ENCODE measurements at places on chromosomes 11 and 22. TPM values are rescaled to one million over a fixed set of nuclear protein-coding genes. Genes with fewer than 3 reads are reported as not detected.
A peak's percentile ranks its signal among the peaks of the same experiment; 100 is the strongest.

- no peak for DNase-seq
Measured at GRCh38 chr11:94854770-94855633, 86.8 kb downstream of the AMOTL1 start.

The CNTF gene
- total RNA-seq: 0.41 TPM

GRCh38 chr11:132200353-132200936 is 830.0 kb downstream of the NTM start:
- DNase-seq: no peak

DNA sequence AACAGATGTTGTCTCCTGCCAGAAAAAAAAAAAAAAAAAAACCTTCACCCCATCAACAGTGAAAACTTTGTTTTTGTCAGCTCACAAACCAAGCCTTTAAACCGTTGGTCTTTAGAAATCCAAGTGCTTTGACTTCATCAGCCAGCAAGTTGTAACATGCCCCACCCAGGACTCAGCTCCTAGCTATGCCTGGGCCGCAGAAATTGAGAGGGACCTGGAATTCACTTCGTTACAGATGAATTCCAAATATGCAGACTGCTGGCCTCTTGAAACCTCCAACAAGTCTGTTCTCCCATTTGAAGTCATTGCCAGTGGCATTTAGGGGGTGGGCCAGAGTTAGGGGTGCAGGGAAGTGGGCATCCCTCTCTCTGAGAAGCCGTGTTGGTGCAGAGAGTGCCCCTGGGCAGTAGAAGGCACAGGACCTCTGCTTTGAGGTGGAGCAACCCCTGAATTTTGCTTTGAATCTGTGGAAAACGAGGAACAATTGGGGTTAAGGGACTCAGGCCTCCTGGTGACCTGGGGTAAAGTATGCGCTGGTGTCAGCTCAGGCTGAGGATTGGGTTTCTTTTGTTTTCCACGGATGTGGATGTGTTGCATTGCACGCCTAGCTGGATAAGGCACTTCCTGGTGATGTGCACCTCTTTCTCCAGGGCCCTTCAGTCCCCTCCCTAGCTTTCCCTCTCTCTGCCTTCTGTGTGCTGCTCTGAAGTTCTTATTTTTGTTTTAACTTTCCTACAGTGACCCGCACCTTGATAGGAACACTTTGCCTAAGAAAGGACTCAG is 109.5 kb downstream of the DBX1 start:
- no peak for DNase-seq

DNA sequence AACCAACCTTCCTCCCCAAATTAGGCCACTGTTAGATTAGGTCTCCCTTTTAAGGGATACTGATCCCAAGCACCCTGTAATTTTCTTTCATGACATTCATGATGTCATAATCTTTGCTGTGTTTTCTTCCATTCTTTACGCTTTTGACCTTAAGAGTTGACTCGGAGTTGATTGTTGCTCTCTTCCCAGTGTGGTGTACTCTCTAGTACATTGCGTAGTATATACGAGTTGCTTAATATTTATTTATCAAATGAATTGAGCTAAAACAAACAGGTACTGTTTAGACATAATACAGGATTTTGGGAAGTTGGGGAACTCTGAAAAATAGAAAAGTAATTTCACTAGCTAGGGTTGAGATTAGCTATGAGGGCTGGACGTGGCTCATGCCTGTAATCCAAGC is 49.8 kb downstream of the SVIP start:
- no peak for DNase-seq

- DNase-seq: no peak
Measured at GRCh38 chr11:33052231-33052630, 12.9 kb downstream of the TCP11L1 start.

GRCh38 chr11:120629407-120630080 is 118.0 kb downstream of the GRIK4 start:
- DNase-seq: no peak

The FDXACB1 gene
- 3.4 TPM for total RNA-seq

DNA sequence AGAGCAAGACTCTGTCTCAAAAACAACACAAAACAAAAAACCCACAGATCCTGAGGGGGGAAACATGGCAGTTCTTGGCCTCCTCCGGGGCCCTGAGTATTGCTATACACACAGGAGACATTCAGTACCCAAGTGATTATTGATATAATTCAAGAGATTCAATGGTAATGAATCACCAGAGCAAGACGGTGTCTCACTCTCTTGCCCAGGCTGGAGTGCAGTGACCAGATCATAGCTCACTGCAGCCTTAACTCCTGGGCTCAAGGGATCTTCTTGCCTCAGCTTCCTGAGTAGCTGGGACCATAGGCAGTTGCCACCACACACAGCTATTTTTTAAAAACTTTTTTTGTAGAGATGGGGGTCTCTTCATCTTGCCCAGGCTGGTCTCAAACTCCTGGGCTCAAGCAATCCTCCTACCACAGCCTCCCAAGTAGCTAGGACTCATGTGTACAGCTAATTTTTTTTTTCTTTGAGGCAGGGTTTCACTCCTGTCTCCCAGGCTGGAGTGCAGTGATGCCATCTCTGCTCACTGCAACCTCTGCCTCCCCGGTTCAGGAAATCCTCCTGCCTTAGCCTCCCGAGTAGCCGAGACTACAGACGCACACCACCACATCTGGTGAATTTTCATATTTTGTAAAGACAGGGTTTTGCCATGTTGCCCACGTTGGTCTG is 21.8 kb upstream of the PIK3C2A start:
- no peak for DNase-seq

GRCh38 chr22:48175721-48176120 is 1413.3 kb downstream of the TBC1D22A start:
- no peak for DNase-seq

GRCh38 chr11:79122759-79123158 is 318.1 kb downstream of the TENM4 start:
- no peak for DNase-seq

GRCh38 chr11:60767388-60767811 is 10.7 kb downstream of the MS4A15 start:
- no peak for DNase-seq

DNA sequence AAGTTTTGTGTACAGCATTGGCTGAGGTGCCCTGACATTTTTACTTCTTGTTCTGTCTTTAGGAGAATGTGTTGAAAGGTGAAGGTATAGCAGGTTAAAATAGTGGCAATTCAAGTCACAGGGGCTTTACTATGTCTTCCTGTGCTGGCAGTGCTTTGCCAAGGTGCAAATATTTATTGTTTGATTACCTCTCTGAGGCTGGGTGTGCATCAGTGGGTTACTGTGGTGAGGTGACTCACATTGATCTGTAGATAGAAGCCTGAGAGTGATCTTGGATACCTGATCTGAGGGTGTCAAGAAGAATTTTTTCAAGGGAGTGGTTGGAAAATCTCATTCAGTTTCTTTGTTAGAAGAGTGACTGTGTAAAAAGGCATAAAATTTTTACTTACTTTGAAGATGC is 90.0 kb downstream of the ARHGAP42 start:
- DNase-seq: peak; percentile 23

The GAB4 gene
- total RNA-seq: not detected

GRCh38 chr22:17770180-17771077 is 3.8 kb downstream of the BID start:
- no peak for DNase-seq

DNA sequence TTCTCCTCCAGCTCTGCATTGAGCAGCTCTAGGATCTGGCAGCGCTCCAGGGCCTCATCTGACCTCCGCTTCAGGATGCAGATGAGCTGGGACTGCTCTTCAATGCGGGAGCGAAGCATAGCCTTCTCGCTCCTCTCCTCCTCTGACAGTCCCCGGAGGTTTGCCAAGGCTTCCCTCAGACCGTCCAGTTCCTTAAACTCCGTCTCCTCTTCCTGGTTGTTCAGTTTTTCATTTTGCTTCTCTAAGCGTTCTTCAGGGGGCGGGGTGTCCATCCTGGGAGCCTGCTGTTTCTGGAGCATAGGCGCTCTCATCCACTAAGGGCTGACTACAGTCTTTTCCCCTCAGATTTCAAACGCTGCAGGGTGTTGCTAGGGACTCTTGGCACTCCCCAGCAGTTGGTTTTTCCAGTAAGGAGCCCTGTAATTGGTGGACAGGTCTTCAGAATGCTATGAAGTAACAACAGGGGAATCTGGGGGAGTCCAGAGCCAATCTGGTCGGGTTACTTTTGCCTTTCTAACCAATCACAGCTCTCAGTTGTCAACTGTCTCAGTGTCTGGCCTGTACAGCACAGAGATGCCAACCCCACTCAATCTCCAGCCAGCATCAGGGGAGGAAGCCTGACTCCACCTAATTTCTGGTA is at the start of gene CCDC89:
Gene CCDC89, minus strand, starts transcription at position 376 of the 640 bp plus-strand sequence. Its CDS starts 65 bp downstream, at position 311.
- peak; percentile 100 for DNase-seq

GRCh38 chr11:27421819-27422494 is 50.6 kb downstream of the LGR4 start:
- DNase-seq: no peak

DNA sequence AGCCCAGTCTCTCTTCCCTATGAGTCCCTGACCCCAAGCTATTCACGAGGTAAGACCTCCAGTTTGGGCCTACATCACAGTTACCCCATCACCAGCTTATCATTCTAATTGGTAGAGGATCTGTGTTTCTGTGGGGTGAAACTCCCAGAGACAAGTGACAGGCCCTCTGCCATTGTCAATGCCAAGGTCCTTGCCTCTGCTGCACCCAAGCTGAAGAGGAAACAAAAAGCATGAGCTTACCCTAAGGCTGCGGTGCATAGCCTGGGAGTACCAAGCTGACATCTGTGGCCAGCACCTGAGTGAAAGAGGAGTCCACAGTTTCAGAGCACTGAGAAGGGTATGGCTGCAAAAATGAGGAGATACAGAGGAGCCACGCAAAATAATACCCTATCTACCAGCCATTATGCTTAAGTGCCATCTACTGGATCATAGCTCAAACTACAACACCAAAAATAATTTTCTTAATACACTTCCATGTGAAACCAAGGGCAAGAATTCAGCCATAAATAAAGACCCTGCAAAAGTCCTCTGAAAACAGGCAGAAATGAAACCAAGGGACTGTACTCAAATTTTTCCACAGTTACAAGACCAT is 62.3 kb upstream of the ANO5 start:
- DNase-seq: no peak

- peak; percentile 77 for DNase-seq
Measured at GRCh38 chr11:46489656-46490560, 98.3 kb upstream of the CHRM4 start.

GRCh38 chr11:34650528-34650927 is 29.6 kb downstream of the EHF start:
- no peak for DNase-seq

GRCh38 chr11:74636630-74637184 is 44.3 kb downstream of the POLD3 start:
- peak; percentile 71 for DNase-seq

GRCh38 chr11:116927163-116927974 is 89.9 kb upstream of the APOA1 start:
- DNase-seq: no peak

The PHRF1 gene
- total RNA-seq: 12.8 TPM

GRCh38 chr11:57277845-57278720 is 41.0 kb upstream of the APLNR start:
- DNase-seq: peak; percentile 70

GRCh38 chr22:49497266-49497665 is 330.4 kb downstream of the BRD1 start:
- peak; percentile 26 for DNase-seq

DNA sequence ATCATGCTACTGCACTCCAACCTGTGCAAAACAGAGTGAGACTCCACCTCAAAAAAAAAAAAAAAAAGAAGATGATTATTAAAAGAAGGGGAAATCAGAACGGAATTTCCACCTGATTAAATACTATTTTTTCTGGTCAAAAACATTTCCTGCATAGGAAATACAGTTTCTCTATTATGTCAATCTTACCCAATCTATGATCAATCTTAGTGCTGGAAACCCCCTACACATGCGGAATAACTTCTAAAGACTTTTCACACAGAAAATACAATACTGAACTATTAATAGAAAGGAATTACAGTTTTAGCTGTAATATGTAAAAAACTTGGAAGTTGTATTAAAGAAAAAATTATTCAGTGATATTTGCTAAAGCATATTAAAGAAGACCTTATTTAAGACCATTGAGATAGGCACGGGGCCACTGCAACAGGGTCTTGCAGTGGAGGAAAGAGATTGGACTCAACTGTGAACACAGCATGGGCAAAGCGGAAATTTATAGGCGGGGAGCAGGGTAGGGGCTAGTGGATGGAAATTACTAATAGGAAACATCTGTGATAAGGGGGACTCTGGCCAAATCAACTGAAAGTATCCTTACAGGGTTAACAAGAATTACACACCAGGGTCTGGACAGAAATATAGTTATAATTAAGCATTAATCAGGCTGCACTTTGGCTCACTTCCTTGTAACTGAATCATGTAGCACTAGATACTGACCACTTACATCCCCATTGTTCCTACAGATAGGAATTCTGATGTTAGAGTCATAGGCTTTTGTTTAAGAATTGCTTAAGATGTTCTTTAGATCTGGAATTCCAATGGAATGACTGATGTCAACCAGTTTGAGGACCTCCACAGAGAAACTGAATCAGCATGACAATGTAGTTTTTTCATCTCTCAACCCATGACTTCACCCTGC is 411.5 kb upstream of the DDI1 start:
- peak; percentile 96 for DNase-seq

DNA sequence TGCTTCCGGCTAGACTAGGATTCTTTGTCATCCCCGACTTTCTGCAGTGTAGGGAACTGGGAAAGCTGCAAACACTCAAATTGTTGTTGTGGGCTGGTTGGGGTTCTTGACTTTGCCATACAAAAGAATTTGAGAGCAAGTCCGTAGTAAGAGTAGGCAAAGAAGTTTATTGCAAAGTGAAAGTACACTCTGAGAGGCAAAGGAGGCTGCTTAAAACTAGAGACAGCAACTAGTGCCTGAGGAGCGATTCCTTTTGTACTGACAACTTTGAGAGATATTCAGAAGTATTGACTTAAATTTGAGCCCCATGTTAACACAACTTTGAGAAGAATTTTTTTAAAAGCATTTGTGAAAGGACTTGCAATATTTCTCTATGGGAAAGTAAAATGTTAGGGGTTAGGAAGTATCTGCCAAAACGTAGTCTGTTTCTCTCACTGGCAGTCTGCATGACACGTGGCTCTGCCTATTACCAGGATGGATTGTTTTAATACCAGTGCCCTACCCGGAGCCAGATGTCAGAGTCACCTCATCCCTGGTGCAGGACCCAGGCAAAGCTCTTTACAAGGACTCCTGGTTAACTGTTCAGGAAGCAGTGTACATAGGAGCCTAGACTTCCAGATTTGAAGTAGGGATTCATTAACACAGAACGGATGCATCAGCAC is 85.0 kb upstream of the CLPB start:
- DNase-seq: peak; percentile 33
